Colonic mucosa (tissue), 4 donors: ENCODE measurements at places on chromosomes 11 and 22. TPM values are rescaled to one million over a fixed set of nuclear protein-coding genes. Genes with fewer than 3 reads are reported as not detected.

Gene PRG3
- total RNA-seq = not detected

Gene OR8D1
- not detected for total RNA-seq

Gene APOBEC3B
- 18.9 TPM for total RNA-seq

Gene PGM2L1
- 11.1 TPM for total RNA-seq

GRCh38 chr11:78647266-78647915, 72.7 kb upstream of the NARS2 start:
- no peak for DNase-seq

- DNase-seq = no peak
These were observed 55.8 kb downstream of the IRAG1 start for GRCh38 chr11:10637731-10638151.

DNA sequence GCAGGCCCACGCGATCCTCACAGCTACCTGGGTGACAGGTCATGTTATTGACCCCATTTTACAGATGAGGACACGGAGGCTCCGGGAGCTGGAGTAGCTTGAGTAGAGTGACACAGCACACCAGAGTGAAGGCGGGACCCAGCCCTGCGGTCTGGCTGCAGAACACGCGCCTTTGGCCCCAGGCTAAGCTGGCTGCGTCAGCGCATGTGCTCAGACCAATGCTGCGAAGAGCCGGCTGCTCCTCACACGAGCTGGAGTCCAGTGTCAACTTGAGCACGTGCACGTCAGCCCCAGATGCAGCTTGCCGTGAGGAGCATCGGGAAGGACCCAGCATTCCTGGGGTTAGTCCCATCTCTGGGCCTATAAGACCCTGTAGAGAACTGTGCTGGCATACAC, 49.9 kb downstream of the SCUBE1 start:
- DNase-seq = peak; percentile 37
